Suprapubic skin (tissue), 4 donors: ENCODE measurements at places on chromosomes 1 and 21. TPM values are rescaled to one million over a fixed set of nuclear protein-coding genes. Genes with fewer than 3 reads are reported as not detected.

Gene GABRD
- total RNA-seq: 1.2 TPM

Gene CIART
- 37.4 TPM for total RNA-seq

DNA sequence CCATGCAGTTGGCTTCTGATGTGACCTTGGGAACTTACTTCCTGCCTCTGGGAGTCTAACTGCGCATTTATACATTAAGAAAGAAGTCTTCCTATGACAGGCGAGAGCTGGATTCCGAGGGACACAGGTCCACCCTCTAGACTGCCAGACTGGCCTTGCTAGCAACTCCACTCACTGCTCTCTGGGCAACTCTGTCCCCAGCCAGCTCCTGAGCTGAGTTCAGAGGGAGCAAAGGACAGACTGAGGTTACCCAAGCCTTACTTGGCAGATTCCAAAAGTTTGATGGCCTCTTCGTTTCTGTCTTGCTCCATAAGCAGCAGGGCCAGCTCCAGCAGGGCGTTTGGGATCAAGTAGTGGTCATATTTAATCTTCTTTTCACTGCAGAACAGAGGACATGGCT is 41.8 kb downstream of the TTC39A start:
- H3K27me3 ChIP-seq: no peaks in the 10 kb centered on the region
- H3K36me3 ChIP-seq: peaks cover 4% of the 10 kb centered on the region

GRCh38 chr21:31448496-31448895 is 104.4 kb upstream of the TIAM1 start:
- peaks cover 3% of the 10 kb centered on the region for H3K4me1 ChIP-seq
- no peak overlapping the region for H3K27ac ChIP-seq
- no peak for DNase-seq

DNA sequence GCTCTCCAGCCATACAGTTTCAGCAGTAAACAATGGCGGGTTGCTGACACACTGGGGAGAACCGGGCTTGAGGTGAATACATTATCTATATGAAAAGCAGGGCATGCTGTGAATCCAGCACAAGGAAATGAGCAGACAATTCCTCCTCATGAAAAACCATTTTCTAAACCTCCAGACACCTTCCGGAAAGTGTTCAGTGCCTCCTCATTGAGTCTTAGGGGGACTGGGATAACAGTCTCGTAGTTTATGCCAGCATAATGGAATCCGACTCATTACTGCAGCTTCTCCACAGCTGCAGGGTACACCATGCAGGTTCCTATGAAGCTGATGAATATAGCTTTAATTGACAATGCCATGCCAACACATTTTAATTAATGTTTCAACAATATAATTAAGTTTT is 284.1 kb downstream of the BACH1 start:
- no peaks in the 10 kb centered on the region for H3K36me3 ChIP-seq
- no peak overlapping the region for H3K4me3 ChIP-seq
- H3K4me1 ChIP-seq: no peaks in the 10 kb centered on the region
- no peak for DNase-seq
- no peaks in the 10 kb centered on the region for H3K27me3 ChIP-seq
- no peak overlapping the region for H3K27ac ChIP-seq

DNA sequence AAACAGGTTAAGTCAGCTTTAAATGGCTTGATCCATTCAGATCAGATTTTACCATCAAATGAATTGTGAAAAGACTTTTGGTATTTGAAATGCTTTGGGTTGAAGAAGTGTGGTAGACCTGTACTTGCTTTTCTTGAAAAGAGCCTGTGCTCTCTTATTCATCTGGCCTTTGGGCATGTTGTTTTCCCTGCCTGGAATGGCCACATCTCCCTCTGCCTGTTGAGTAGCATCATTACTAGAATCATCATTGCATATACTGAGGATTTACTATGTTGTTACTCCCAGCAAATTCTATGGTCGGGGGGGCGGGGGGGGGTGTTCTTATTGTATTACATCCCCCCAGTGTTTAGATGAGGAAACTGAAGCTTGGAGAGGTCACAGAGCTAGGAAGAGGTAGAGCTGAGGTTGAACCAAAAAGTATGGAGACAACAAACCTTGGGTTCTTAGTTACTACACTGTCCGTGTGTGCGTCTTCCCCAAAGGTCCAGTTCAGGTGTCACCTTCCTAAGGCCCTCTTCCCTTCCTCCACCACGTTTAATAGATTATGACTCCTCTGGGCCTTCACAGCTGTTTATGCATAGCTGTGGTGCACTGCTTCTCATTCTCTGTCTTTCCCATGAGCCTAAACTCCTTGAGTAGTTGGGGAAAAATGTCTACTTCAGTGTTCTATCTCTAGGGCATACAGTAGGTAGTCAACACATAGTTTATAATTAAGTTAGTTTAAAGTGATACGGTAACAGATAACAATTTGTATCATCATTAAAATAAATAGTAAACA is 246.4 kb upstream of the HOOK1 start:
- H3K4me1 ChIP-seq: peaks cover 12% of the 10 kb centered on the region
- no peaks in the 10 kb centered on the region for H3K36me3 ChIP-seq
- H3K27ac ChIP-seq: no peak overlapping the region
- no peaks in the 10 kb centered on the region for H3K27me3 ChIP-seq
- no peak for DNase-seq

DNA sequence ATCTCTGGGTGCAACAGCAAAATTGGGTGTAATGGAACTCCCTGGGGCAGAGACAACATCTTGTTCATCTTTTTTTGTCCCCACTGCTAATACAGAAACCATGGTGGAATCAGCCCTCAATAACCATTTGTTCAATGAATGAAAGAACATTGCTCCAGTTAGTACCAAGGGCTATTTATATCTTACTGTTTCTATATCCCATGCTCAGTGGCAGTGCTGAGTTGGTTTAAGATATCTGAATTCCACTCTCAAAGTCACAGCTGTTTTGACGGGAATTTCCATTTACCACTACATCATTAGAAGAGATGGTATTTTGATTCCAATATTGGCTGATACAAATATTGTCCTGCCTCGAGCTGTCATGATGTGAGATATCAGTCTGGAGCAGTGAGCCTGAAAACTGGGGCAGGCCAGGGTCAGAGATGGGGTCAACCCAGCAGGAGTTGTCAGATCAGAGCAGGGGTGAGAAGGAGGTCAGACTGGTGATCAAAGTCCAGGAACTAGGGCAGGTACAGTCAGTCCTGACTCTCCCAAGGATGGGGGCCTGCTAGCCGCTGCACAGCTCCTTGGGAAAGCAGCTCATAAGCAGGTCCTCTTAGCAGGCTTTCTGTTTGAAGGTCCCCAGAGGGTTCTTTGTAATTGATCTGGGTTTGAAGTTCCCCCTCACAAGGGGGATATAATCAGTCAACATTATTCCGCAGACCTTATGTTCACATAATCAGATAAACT is 5.8 kb upstream of the PHC2 start:
- no peak overlapping the region for H3K4me3 ChIP-seq
- no peak overlapping the region for H3K27ac ChIP-seq
- H3K36me3 ChIP-seq: no peaks in the 10 kb centered on the region
- DNase-seq: no peak
- H3K27me3 ChIP-seq: no peaks in the 10 kb centered on the region
- peaks cover 11% of the 10 kb centered on the region for H3K4me1 ChIP-seq

DNA sequence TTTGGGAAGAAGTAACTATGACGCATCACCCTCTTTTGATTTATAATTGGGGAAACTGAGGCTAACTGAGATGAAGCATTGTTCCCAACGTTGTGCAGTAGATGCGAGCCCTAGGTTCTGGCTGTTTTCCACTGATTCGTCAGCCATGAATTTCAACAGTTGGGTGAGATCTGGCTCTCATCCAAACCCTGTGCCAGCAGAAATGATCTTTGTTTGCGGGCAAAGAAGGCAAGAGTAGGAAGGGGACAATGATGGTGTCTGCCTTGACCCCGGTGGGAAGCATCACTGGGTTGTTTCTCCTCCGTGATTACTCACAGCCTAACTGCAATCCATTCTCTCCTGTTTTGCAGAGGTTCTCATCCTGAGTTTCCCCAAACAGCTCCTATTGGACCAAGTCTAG is 142.3 kb downstream of the MIS18A start:
- DNase-seq: no peak
- peaks cover 48% of the 10 kb centered on the region for H3K4me1 ChIP-seq
- H3K4me3 ChIP-seq: no peak overlapping the region
- no peak overlapping the region for H3K27ac ChIP-seq
- no peaks in the 10 kb centered on the region for H3K27me3 ChIP-seq

Gene FLG2
- total RNA-seq: 1,139 TPM

GRCh38 chr1:16971341-16972188 is 8.9 kb downstream of the MFAP2 start:
- no peak for DNase-seq
- H3K4me3 ChIP-seq: no peak overlapping the region
- no peak overlapping the region for H3K27ac ChIP-seq
- no peaks in the 10 kb centered on the region for H3K27me3 ChIP-seq

DNA sequence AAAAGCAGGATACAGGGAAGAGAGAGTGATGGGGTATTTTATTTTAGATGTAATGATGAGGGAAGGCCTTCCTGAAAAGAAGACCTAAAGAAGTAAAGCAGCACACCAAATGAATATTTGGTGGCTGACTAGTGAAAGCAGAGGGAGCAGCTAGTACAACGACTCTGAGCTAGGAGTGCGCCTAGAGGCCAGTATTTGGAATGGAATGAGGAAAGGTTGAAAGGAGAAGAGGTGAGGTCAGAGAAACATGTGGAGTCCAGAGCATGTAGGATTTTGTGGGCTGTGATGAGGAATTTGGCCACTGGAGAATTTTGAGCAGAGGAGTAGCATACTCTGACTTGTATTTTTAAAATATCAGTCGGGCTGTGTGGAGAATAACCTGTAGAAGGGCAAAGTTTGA is 11.8 kb upstream of the RPL5 start:
- H3K36me3 ChIP-seq: no peaks in the 10 kb centered on the region
- no peaks in the 10 kb centered on the region for H3K4me1 ChIP-seq
- no peak for DNase-seq
- no peak overlapping the region for H3K27ac ChIP-seq

Gene NMNAT2
- total RNA-seq: 0.81 TPM

Gene PDPN
- total RNA-seq: 46.6 TPM

Gene BTG2
- total RNA-seq: 210 TPM

Gene PRDX1
- 242 TPM for total RNA-seq

GRCh38 chr1:211653293-211653692 is 22.1 kb downstream of the NEK2 start:
- H3K36me3 ChIP-seq: no peaks in the 10 kb centered on the region
- H3K4me1 ChIP-seq: peaks cover 5% of the 10 kb centered on the region
- H3K27ac ChIP-seq: no peak overlapping the region
- DNase-seq: no peak
- H3K27me3 ChIP-seq: no peaks in the 10 kb centered on the region

DNA sequence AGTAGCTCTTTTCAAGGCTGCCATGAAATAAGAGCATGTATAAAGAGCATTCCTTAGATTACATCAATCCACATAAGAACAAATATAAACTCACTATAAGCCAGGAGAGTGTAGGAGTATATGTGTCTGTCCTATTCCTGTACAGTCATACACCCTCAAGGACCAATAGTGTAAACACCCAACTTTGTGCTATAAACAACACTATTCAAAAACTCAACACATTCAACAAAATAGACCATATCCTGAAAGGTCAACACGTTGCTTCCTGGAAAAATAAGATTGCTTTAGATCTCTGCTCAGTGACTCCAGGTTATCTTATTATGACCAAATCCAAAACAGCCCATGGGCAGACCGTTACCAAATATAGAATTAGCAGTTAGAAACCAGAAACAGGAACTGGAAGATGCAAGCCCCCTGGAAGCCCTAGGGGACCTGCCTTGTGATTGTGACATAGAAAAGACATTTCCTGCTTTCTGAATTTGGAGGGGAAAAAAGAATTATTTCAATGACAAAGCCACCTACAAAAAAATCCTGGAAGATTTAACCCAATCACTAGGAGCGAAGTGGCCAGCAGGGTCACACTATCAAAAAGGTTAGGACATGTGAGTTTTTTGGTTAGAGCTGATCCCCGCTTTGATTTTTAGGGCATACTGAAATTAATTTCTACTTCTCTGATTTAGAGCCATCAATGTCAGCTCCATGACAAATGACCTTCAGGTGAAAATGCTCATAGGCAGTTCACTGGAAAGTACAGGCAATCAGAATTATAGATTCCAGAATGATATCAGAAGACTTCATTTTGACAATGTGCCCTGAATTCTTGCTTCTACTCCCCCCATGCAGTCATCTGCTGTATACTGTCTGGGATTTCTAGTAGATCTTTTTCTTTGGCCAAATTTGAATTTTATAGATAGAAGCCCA is 59.9 kb downstream of the LRRC8C start:
- H3K36me3 ChIP-seq: peaks cover 6% of the 10 kb centered on the region
- DNase-seq: no peak
- no peaks in the 10 kb centered on the region for H3K27me3 ChIP-seq
- peak overlapping the region; percentile 42 for H3K27ac ChIP-seq
- H3K4me1 ChIP-seq: peaks cover 9% of the 10 kb centered on the region
- no peak overlapping the region for H3K4me3 ChIP-seq

DNA sequence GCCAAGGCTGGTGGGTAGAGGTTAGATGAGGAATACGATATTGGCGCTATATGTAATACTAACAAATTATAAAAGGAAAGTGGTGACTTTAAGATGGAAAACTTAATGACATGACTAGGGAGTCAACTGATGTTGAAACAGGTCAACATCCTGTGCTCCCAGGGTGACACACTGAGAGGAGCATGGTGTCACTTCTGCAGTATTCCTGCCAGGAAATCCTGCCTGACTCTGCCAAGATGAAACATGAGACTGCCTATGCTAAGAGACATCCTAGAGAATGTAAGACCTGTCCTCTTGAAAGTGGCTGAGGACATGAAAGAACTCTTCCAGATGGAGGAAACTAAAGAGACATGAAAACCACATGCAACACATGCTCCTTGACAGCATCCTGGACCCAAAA is 65.0 kb upstream of the KCND3 start:
- peaks cover 9% of the 10 kb centered on the region for H3K4me1 ChIP-seq
- H3K27ac ChIP-seq: no peak overlapping the region
- no peaks in the 10 kb centered on the region for H3K27me3 ChIP-seq
- H3K36me3 ChIP-seq: no peaks in the 10 kb centered on the region
- DNase-seq: no peak

Gene CCT8
- 92.1 TPM for total RNA-seq

Gene KRTAP19-3
- total RNA-seq: 41.5 TPM

DNA sequence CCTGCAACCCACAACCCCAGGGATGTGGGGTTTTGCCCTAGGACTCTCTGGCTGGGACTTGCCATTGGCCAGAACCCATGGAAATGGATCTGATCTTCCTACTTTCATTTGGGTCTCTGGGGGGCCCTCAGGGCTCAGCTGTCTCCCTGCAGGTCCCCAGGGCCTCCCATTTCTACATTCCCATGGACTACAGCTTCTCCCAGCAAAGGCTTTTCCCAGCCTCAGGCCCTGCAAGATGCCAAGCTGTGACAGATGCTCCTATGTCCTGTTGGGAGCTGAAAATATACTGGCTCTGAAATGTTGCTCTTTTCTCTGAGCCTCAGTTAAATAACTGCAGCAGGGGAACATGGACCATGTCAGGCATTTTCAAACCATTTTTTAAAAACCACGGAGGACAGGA is 99.5 kb upstream of the IGSF21 start:
- H3K4me1 ChIP-seq: no peaks in the 10 kb centered on the region
- no peak for DNase-seq
- peaks cover 69% of the 10 kb centered on the region for H3K27me3 ChIP-seq
- H3K36me3 ChIP-seq: no peaks in the 10 kb centered on the region
- H3K4me3 ChIP-seq: no peak overlapping the region
